Fibroblast of gingiva (primary cell): ENCODE measurements at places on chromosomes 5 and 9.

GRCh38 chr5:151902215-151902614, 22.4 kb downstream of the GLRA1 start:
- no peak for DNase-seq

- no peak for DNase-seq
Measured at GRCh38 chr5:107469064-107469463, 201.7 kb downstream of the EFNA5 start.

GRCh38 chr5:60810438-60811085, 33.5 kb downstream of the ELOVL7 start:
- no peak for DNase-seq

DNA sequence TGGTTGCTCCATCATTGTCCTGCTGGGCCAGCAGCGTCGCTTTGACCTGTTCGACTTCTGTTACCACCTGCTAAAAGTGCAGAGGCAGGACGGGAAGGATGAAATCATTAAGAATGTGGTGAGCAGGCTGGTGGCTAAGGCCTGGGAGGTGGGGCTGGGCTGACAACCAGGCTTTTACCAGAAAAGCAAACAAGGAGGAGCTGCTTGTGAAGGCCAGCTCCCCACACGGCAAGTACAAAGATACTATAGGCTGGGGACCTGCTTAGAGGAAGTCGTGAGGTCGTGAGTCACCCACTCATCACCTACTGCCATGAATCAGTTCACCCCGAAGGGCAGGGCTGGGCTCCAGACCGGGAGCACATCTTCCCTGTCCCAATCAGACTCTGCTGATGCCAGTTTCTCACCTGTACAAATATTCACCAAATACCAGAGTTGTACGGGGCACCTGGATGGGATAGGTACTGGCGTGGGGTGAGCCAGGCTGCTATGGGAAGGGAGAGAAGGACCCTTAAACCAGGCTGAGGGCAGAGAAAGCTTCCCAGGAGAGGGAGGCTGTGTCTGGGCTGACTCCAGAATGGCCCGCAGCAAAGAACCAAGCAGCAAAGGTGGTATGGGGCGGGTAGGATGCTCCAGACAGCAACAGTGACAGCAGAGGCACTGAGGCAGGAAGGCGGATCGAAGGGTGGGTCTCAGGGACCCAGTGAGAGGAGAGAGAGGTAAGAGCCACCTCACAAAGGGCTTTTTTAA, 69.3 kb upstream of the NIPAL4 start:
- DNase-seq, result peak; percentile 47

DNA sequence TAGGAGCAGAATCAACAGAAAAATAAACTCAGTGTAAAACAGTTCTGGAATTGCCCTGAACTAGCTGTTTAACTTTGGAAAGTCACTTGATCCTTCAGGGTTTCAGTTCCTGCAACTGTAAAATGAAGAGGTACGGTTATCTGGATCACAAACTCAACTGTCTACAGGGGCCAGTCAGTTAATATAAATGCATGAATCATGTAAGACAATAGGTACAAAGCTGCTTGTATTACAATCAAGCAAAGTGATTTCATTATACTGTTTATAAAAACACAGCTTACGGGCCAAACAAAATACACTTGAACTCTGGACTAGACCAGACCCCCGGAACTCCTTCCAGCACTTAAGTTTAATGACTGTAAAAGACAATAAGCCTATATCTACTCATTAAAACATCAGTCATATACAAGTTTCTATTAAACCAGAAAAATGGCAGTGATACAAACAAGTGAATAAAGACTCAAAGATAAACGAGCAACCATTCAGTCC, 73.0 kb downstream of the MRPS27 start:
- peak; percentile 79 for DNase-seq

GRCh38 chr5:15902066-15902465, 277.5 kb downstream of the MARCHF11 start:
- DNase-seq, result no peak

DNA sequence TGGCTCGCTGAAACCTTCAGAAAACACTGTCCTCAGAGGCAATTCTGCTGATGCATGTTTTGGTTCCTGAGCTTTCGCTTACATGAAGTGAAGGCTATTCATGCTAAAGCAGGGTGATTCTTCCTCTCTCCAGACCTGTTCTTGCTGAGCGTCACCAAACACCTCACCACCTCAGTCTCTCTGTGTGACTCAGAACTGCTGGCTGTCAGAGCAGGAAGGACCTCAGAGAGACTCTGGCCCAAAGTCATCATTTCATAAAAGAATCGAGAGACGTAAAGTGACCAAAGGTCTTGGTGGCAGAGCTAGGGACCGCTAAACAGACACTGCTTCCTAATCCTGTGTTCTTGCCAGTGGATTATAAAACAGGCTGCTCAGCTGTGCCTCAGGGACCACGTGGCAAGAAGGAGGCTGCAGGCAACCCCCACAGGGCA, 73.8 kb downstream of the LHFPL2 start:
- no peak for DNase-seq

DNA sequence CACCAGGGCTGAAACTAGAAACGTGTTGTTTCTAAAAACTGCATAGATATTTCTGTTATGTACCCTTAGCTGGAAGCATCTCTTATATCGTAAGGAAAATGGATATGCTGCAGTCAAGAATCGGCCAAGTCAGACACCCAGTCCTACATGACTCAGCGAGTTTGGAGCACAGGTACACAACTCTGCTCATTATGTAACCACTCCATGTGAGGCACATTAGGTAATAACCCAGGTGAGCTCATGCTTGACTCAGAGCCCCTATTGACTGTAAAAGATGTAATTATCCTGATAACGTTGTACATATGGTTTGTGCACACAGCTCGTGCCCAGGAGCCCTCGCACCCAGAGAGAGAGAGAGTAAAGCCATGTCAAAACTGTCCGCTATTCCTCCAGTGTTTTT, 593.7 kb upstream of the ACO1 start:
- DNase-seq, result no peak

DNA sequence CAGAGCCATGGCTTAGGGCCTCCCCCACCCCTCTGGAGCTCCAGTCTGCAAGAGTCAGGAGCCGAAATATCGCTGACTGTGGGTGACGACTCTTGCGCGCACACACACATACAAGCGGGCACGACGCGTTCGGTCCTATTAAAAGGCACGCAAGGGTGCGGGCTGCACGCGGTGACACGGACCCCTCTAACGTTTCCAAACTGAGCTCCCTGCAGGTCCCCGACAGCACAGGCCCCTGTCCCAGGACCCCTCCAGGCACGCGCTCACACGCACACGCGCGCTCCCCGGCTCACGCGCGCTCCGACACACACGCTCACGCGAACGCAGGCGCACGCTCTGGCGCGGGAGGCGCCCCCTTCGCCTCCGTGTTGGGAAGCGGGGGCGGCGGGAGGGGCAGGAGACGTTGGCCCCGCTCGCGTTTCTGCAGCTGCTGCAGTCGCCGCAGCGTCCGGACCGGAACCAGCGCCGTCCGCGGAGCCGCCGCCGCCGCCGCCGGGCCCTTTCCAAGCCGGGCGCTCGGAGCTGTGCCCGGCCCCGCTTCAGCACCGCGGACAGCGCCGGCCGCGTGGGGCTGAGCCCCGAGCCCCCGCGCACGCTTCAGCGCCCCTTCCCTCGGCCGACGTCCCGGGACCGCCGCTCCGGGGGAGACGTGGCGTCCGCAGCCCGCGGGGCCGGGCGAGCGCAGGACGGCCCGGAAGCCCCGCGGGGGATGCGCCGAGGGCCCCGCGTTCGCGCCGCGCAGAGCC, at the start of gene GRIN1:
GRIN1 (plus strand) TSS at position 433 of the 746 bp plus-strand sequence. CDS start 333 bp downstream, outside the sequence.
- no peak for DNase-seq

DNA sequence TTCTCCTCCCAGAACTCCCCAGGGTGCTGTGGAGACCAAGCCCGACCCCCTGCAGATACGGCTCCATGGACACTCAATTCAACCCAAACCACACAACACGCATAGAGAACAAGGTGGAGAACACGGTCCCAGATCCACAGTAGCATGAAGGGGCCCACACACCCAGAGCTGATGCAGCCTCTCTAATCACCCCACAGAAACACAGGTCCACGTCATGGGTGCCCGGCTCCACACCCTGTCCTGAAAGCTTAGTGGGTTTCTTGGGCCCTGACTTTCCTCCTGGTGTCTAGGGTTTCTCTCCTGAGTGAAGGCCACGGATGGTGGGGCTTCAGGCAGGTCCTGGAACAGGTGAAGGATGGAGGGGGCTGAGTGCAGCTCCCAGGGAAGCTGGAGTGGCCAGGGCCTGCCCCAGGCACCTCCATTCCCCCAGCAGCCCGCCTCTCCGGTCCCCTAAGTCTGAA, 1.5 kb upstream of the SLC23A1 start:
- DNase-seq, result no peak

DNA sequence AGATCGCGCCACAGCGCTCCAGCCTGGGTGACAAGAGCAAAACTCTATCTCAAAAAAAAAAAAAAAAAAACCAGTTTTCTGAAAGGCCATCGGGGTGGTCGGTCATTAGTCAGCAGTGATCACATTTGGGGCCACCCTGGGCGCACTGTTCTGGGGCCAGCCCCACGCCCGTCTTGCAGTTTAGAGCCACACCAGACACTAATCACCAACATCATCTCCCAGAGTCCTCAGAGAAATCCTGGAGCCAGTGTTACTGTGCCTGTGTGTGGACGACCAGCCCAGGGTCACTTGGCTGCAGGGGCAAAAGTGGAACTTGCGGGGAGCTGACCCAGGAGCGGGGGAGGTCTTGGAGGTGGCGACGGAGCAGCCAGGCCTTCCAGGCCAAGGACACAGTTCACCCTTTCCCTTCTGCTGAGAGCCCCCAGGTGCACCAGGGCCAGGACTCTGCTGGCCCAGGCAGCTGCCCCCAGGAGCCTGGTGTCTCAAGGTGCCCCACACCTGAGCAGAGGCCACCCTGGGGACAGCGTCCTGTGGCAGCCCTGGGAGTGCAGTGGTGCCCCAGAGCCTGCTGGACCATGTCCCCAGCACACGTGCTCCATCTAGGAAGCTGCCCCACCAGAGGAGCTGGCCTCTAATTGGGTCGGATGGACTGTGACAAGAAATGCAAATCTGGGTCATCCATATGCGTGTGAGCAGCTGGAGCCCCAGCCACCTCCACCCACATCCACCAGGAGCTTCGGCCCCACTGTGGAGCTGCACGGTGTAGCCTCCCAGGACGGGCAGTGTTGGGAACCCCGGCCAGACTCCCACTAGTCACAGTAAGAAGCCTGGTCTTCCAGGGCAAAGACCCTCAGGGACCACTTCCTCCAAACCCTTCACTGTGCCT, 51.1 kb downstream of the NEK6 start:
- DNase-seq, result no peak

DNA sequence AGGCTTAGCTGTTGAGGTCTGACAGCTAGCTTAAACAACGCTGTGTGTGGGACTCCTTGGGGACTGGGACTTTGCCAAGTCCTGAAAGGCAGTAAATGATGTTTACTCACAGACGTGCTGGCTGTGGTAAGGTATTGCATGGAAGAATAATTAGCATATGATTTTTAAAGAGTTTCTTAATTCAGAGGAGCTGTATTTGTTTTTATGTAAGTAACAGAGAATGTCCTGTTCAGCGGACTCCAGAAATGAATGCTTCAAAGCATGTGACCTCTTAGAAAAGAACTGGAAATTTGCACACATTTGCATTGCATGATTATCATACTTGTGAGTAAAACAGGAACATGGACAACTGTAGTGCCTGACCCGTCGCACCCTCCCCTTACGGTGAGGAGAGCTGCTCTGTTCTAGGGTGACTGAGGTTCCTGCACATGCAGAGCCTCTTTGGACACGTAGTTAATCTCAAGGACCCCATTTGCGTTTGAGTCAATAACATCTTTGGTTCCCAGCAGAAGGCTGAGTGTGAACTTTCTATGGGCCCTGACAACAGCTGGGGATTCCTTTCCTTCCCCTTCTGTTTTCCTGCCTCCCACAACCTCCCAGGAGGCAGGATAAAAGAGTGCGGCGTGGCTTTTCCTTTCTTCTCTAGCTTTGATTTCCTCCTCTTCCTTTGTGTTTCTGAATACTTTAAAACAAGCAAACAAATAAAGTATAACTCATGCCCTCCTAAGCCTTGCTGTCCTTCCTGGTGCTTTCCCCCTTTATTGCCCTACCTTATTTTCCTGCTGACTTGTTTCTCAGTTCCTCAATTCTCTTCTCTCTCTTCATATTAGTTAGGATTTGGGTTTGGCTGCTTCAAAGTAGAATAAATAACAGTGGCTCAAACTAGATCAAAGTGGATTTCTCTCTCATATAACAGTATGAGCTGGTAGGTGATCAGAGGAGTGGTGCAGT, 157.2 kb upstream of the CD180 start:
- peak; percentile 87 for DNase-seq

DNA sequence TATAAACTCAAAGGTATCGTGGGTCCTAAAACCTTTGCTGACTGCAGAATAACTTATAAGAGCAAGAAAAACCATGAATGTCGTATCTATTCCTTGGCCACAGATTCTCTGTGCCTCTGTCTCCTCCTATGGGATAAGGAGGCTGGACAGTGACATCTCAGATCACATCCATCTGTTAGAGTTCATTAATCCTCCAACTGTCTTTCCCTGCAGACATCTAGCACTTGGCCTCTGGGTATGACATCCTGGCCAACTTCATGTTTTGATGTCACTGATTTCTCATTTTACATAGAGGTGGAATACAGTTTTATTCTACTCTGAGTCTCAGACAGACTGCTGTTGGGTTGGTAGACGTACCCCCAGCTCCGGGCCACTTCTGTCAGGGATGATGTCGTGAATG, 86.2 kb downstream of the OTULIN start:
- no peak for DNase-seq

DNA sequence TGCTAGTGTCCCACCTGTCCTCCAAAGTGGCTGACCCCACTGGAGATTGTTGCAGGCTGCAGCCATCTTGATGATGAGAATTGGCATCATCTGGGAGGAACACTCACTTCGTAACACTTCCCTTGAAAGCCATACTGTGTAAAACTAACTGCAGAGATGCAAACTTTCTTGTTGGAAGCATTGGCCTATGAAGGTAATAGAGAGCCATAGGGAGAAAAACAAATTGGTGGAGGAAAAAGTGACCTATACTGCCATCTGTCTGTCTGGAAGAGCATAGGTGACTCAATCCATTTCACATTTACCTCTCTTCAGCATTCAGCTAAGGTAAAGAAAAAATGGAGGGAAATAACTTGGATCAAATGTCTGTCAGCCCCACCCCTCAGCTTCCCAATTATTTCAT, 473.4 kb downstream of the NTRK2 start:
- no peak for DNase-seq

DNA sequence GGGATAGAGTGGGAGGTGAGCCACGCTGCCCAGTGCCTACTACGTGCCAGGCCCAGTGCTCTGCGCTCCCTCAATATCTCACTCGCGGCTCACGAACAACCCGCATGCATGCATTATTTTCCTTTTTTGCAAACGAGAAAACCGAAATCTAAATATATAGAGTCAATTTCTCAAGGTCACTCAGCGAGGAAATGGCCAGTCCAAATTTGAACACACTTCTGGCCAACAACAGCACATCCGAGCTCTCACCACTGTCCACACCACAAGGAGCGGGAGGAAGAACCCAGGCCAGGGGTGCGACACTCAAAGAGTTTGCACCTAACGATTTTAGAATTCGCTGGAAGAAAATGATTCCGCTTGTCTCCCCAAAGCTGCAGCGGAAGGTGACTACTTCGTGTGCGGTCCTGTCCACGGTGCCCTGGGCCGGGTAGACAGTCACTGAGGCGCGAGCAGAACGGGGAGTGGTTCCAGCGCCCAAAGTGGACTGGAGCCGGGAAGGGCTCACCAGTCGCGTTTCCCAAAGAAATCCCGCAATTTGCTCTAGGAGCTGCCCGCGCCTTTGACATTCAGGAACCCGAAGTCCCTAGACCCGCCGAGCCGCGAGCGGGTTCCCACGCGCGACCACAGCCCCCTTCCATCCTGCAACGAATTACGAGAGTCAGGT, 1.1 kb upstream of the TLX3 start:
- DNase-seq, result no peak

- no peak for DNase-seq
Measured at GRCh38 chr5:7474821-7475403, 79.0 kb downstream of the ADCY2 start.

- DNase-seq, result no peak
Measured at GRCh38 chr5:143442385-143442784, 38.9 kb upstream of the NR3C1 start.
